ENCODE measurements at places on chromosomes 16 and 17.

- no peak for DNase-seq
Measured at GRCh38 chr16:69820926-69821541, 58.9 kb downstream of the WWP2 start.

GRCh38 chr17:5405400-5405799 is 14.1 kb downstream of the NUP88 start:
- DNase-seq: no peak

DNA sequence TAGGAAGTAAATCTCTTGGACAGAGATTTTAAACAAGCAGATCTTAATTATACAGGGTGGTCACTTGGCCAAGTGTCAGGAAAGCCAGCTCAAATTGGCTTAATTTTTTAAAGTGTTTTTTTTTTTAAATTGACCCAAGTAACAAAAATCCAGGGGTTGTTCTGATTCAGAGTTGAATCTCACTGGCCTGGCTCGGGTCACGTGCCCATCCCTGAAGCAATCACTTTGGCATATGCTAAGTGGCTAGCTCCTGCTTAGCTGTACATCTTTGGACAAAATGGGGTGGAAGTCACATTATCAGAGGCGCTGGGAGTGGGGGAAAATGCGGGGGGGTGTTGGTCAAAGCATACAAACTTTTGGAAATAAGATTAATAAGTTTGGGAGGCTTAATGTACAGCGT is 23.6 kb downstream of the CLEC19A start:
- DNase-seq: no peak

DNA sequence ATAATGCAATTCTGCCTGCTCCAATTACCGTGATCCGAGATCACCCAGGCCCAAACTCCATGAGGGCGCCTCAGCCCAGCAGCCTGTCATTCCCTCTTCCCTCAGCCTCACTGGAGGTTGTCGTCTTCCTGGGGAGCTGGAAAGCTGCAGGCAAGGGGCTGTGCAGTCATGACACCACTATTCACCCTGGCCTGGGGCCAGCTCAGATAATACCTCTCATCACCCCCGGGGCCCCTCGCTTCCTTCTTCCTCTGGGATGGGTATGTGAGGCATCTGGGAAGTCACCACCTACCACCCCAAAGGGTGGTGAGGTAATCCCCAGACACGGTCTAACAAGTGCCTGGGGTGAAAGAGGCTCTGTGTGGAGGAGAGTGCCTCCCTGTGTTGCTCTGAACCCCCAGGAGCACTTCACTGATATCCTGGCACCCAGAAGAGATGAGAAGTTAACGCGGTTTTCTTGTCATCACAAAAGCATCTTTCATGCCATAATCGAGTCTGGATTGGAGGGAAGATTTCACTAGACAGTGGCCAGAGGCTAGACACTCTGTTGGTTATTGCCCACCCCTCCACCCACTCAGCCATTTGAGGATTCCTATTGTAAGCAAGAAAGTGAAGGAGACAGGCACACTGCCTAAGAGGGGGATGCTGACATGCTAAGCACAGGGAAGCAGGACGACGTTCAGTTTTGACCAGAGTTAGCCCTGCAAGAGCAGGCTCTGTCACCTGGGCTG is 18.4 kb downstream of the CFAP20 start:
- no peak for DNase-seq

GRCh38 chr16:66103211-66103610 is 263.3 kb upstream of the CDH5 start:
- no peak for DNase-seq

DNA sequence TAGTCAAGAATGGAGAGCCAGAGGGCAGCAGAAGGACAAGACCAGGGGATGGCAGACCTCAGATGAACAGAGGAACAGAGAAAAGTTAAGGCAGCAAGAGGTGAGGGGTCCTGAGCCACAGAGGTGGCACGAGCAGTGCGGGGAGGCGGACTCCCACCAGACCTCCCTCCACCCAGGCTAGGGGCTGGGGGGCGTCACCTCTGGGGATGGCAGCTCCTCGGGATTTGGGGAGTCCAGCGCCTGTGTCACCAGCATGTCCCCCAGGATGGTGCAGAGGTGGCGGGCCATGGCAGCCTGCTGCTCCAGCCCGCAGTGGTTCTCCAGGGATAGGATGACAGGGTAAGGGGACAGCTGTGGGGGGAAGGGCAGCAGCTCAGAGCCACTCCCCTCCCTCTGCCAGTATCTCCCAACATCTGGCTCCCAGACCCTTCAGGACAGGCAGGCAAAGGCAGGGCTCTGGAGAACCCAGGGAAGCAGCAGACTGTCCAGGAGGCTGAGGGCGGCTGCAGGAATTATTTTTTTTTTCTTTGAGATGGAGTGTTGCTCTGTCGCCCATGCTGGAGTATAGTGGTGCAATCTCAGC is 15.8 kb downstream of the PLCD3 start:
- no peak for DNase-seq

DNA sequence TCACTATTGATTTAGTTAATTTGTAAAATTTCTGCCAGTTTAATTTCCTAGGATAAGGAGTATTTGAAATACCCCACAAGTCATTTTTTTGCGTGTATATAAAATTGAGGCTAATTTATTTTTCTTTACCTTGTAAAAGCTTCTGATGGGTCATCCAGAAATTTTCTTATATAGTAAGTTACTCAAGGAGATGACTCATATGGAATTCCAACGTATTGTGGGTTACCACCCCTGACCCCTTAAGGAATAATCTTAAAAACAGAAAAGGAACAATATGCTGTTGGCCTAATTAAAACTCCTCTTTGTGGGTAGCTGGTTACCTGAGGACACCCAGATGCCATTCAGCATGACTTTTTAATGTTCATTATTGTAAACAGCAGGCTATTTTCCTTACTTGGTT is 13.6 kb downstream of the HEATR6 start:
- no peak for DNase-seq

DNA sequence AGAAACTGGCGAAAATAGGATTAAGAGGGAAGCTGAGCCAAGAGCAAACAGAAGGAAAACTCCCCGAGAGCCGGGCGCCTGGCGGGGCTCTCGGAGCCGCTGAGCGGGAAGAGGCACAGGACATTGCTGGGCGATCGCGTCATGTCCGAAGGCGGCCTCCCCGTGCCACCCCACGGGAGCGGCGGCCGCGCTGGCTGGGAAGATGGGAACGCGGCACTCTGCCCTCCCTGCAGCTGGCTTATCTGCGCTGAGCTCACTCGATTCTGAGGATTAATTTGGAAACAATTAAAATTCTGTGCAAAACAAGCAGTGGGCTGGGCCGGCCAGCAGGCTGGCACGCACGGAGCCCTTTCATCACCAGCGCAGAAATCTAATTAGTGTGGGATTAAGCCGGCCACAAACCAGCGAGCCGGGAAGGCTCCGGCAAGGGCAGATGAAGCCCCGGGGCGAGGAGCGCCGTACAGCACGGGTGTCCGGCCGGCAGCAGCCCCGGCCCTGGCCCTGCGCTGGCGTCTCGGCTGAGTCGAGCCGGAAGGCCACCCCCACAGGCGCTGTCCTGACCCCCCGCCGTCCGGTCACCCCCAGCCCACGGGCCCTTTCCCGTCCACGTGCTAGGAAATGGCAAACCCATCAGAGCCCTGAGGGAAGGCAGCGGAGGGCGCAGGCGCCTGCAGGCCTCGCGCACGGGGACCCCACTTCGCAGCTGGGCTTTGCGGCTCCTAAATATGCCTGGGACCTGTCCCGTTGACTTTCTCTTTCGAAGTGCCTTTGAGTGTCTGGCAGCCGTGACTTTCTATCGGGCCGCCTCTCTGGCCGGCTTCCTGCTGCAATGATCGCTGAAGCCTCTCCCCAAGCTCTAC is 37.9 kb downstream of the SOX8 start:
- DNase-seq: no peak

DNA sequence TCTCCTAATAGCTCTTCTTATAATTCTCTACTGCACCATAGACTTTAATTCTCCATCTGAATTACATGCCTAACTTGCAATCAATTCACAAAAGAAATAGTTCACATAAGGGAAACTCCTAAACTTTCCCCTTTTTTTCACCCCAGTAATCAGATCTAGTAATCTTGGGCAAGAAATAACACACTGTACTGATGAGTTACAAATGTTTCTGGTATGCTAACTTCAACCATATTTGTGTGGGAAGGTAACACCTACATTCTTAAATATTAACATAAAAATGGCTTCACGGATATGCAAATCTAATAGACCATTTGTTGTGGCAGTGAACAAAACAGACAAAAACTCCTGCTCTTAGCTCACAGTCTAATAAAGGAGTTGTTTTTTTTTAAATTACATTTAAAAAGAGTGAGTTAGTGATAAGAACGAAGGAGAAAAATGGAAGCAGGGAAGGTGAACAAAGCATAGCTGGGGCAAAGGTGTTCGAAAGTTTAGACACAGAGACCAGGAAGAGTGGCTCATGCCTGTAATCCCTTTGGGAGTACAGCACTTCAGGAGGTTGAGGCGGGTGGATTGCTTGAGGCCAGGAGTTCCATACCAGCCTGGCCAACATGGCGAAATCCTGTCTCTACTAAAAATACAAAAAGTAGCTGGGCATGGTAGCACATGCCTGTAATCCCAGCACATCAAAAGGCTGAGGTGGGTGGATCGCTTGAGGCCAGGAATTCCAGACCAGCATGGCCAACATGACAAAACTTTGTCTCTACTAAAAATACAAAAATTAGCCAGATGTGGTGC is 34.8 kb downstream of the CMTM3 start:
- peak; percentile 30 for DNase-seq

- peak; percentile 57 for DNase-seq
Measured at GRCh38 chr16:16127469-16128116, 95.7 kb downstream of the ABCC6 start.

DNA sequence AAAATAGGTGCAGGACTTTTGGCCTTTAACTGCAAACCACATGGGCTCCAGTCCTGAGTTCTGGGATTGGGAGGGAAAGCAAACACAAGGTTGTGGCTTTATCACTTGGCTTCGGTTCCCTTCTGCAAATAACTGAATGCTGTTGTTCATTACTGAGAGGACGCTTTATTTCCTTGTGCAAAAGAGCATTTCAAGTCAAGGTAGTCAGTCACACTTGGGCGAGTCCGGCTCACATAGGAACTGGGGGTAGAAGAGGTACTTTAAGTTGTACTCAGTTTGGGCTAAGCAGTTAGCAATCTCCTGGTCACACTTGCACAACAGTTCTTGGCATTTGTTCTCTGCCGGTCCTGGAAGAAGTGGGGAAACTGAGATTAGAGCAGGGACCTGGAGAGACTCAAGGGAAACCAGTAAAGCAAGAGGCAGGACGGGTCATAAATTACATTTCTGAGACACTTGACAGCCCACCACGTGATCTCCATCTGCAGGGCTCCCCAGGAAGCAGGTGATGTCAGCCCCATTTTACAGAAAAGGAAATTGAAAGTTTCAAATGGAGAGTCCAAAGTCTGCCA is 21.6 kb downstream of the PLA2G10 start:
- DNase-seq: peak; percentile 28

GRCh38 chr17:60804831-60805230 is 127.2 kb downstream of the BCAS3 start:
- no peak for DNase-seq

GRCh38 chr17:53979991-53980390 is 157.3 kb downstream of the KIF2B start:
- no peak for DNase-seq

All from inflammatory macrophage treated with lipopolysaccharide for 4 hours (primary cell).